ENCODE measurements at places on chromosomes 6 and 20.

- no peak for DNase-seq
Measured at GRCh38 chr20:10800288-10800687, 126.5 kb upstream of the JAG1 start.

GRCh38 chr6:151255811-151256210, 16.0 kb downstream of the AKAP12 start:
- DNase-seq: no peak

GRCh38 chr6:156410649-156411048, 366.5 kb upstream of the ARID1B start:
- DNase-seq: no peak

DNA sequence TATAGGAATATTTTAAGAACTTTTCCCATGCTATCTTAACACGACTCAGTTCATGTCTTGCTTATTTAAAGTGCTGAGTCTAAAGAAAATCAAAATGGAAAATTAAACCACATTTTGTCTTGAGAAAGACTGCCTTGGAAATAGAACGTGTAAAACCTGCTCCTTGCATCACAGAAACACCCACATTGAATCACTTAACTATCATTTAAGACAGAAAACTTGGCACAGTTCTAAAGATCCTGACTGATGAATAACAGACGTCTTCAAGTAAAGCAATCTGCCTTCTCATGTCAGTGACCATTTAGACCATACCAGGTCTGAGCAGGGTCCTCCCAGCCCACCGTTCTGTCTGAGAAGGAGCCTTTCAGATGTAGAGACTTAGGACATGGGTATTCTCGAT, 7.4 kb downstream of the PERP start:
- DNase-seq: no peak

DNA sequence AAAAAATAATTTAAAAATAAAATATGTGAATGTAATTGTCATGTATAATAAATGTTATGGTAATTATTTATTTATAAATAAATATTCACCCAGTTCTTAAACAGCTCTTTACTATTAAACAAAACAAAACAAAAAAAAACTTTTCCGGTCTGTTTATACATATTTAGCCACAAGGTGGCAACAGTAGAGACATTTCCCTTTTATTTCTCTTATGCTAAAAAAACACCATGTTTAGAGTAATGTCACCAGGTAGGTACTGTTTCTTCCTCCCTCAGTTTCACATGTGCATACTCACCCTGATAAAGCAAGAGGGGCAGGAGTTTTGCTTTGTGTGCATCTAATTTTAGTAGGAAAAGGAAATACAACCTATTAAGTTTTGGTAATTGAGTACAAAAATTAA, 610.4 kb upstream of the IMPG1 start:
- DNase-seq: no peak

GRCh38 chr20:13677241-13677640, 38.5 kb upstream of the TASP1 start:
- DNase-seq: no peak

DNA sequence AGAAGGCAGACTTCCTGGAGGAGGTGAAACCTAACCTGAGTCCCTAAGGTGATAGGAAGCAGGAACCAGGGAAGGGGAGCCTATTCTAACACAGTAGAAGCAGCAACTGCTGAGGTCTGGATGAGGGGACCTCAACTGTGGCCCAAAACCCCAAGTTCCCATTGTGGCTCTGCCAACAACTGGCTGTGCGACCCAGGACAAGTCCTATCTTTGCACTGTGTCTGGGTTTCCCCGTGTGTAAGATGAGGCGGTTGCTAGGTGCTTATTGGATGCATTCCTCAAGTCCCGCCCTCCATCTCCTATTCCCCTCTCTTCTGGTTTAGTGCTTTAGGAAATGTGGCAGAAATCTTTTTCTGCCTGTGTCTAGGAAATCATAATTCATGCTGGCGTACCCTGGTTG, 52.2 kb upstream of the TTPAL start:
- no peak for DNase-seq

GRCh38 chr6:122730334-122730733, 49.2 kb upstream of the FABP7 start:
- DNase-seq: no peak

- no peak for DNase-seq
Measured at GRCh38 chr6:113318575-113318917, 538.6 kb upstream of the MARCKS start.

DNA sequence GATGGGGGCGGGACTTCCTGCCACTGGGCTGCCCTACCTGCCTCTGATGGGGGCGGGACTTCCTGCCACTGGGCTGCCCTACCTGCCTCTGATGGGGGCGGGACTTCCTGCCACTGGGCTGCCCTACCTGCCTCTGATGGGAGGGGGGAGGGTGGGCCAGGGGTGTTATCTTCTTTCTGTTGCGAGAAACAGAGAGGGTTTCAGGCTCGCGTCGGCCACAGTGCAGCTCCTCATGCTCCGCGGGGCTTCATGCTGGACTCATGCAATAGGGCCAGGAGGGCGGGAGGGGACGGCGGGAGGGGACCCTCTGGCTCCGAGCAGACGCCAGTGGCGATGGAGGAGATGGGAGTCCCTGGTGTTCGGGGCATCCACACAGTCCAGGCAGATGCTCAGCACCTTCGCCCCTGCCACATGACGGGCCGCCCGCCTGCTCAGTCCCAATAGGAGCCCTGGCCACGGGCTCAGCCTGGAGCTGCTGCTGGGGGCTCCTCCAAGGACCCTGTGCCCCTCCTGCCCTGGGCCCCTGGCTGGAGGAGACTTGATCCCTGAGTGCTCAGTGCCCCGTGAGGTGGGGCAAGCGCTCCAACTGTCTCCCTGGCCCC, 48.8 kb upstream of the CHRNA4 start:
- DNase-seq: no peak
